Hepatocyte (in vitro differentiated cells): ENCODE measurements at places on chromosomes 7 and 10. TPM values are rescaled to one million over a fixed set of nuclear protein-coding genes. Genes with fewer than 3 reads are reported as not detected.
A peak's percentile ranks its signal among the peaks of the same experiment; 100 is the strongest.

EPO gene
- total RNA-seq = 0.16 and 1.3 TPM in 2 replicates

GRCh38 chr7:34759477-34760125 is 101.6 kb downstream of the NPSR1 start:
- H3K27me3 ChIP-seq = no peaks in the 10 kb centered on the region
- H3K27ac ChIP-seq = no peak overlapping the region
- no peaks in the 10 kb centered on the region for H3K36me3 ChIP-seq
- DNase-seq = peak; percentile 57
- no peak overlapping the region for H3K4me3 ChIP-seq

GRCh38 chr10:75852851-75853484 is 421.5 kb downstream of the LRMDA start:
- no peak for DNase-seq
- no peaks in the 10 kb centered on the region for H3K27me3 ChIP-seq
- no peaks in the 10 kb centered on the region for H3K4me1 ChIP-seq
- H3K27ac ChIP-seq = no peak overlapping the region
- no peaks in the 10 kb centered on the region for H3K36me3 ChIP-seq

GRCh38 chr7:45147858-45148652 is 9.5 kb upstream of the RAMP3 start:
- no peak overlapping the region for H3K27ac ChIP-seq
- H3K27me3 ChIP-seq = no peaks in the 10 kb centered on the region
- H3K4me1 ChIP-seq = no peaks in the 10 kb centered on the region
- no peak for DNase-seq
- no peaks in the 10 kb centered on the region for H3K36me3 ChIP-seq
- no peak overlapping the region for H3K4me3 ChIP-seq
